Jurkat, Clone E6-1 (cell line): ENCODE measurements at places on chromosomes 12 and 14.

DNA sequence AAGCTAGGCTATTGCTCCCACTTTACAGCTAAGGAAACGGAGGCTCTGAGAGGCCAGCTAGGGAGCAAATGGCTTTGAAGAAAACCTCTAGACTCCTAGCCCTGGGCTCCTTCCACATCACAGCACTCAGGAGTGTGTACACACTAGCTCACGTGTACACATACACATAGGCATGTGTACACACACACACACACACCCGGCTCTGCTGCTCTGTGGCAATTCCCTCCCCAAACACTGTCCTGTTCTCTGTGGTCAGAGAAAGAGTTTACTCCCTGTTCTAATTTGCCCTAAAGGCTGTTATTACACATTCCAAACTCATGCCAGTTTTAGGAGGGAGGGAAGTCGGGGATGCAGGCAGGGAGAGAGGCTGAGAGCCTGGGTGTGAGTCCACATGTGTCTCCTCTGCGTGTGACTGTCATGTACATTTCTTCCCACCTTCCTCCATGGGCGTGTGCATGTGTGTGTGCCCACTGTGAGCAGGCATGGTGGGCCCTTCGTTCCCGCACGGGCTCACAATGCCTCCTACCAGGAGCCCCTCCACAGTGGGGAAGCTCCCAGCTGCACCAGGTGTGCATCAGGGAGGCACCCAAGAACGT is 14.2 kb downstream of the TRPV4 start:
- DNase-seq, result no peak

DNA sequence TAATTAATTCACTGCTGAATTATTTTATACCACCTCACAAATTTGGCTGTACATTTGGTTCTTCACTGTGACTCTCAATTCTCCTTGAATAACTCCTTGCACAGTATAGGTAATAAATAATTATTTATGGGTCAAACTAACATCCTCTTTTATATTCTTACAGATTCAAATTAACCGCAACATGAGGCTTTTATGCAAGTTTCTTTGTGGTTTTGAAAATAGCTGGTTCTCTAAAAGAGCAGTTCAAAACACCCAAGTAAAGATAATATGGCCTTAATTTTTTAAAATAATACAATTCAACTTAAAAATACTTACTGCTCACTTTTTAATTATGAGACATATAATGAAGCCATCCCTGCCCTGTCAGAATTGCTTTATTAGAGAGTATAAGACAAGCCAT is 12.9 kb upstream of the TRIM9 start:
- no peak for DNase-seq

- no peak for DNase-seq
Observed at GRCh38 chr14:35866595-35867279, 40.6 kb downstream of the BRMS1L start.

- no peak for DNase-seq
Observed at GRCh38 chr12:132743831-132744230, 17.8 kb downstream of the ANKLE2 start.

GRCh38 chr12:94615260-94616181 is 34.8 kb downstream of the TMCC3 start:
- no peak for DNase-seq

- no peak for DNase-seq
Observed at GRCh38 chr14:60220084-60220483, 28.9 kb upstream of the PPM1A start.

GRCh38 chr12:103566398-103566797 is 20.7 kb upstream of the STAB2 start:
- no peak for DNase-seq

DNA sequence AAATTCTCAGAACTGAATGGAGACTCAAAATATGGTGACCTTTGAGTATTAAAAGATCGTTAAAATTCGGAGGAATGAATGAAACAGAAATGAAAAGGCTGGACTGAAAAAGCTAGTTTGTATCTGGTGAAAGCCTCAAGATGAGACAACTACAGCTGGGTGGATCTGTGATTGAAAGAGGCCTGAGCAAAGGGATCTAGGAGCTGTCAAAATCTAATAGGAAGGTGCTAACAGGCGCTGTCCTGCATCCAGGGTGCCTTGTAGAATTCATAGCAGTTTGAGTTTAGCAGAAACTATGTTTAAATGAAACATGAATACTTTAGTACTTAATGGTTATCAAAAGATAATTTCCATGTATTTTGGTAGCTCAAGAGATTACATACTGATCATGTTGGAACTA is 2.3 kb downstream of the YY1 start:
- no peak for DNase-seq

GRCh38 chr12:462936-463705 is 3.4 kb downstream of the B4GALNT3 start:
- no peak for DNase-seq

GRCh38 chr12:68189821-68190242 is 30.3 kb upstream of the IFNG start:
- DNase-seq, result peak; percentile 19

GRCh38 chr12:67091678-67092077 is 177.5 kb upstream of the CAND1 start:
- DNase-seq, result no peak

DNA sequence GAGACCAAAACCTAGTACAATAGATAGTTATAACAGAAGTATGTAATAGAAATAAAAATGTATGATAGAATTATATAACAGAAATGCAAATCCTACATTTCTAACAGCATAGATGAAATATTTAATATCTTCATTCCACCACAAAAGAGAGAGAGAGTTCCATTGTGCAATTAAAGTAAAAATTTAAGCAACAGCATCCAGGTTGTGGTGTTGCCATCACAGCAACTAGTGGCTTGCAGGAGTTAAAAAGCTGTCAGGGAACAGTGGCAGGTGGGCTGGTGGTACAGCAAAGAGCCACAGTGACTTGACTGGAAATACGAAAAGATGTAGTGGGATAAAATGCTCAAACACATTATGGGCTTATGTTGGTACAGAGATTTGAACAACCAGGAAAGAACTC is 57.1 kb upstream of the MDM1 start:
- no peak for DNase-seq

- no peak for DNase-seq
Observed at GRCh38 chr12:122669397-122670070, 33.6 kb downstream of the HCAR2 start.

- no peak for DNase-seq
Observed at GRCh38 chr12:31234053-31234840, 91.7 kb downstream of the SINHCAF start.

DNA sequence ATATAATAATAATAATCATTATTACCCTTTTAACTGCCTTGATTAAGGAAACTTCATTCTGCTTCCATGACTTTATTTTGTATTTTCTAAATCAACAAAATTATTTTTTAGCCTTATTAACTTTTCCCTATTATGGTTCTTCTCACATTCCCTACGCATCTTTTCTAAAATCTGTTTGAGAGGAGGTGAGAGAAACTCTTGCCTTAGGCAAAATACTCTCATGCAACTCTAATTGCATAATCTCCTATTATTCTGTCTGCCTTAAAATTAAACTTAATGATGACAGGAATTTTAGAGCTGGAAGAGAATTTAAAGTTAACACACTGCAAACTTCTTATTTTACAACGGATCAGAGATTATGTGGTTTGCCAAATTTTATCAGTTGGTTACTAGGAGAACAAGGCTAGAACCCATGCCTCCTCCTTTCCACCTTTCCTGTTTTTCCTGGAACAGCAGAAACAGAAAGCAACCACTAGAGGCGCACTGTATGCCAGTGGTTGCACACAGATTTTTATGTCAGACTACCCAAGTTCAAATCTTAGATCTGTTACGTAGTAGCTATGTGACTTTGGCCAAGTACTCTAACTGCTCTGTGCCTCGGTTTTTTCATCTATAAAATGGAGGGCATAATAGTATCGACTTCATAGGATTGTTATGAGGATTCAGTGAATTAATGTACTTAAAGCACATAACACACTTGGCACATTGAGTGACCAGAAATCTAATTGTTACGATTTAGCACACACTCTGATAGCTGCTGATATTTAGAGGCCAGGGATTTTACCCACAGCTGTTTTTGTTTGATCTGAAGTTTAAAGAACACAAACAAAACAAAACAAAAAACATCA is 4.3 kb upstream of the BRMS1L start:
- peak; percentile 51 for DNase-seq

DNA sequence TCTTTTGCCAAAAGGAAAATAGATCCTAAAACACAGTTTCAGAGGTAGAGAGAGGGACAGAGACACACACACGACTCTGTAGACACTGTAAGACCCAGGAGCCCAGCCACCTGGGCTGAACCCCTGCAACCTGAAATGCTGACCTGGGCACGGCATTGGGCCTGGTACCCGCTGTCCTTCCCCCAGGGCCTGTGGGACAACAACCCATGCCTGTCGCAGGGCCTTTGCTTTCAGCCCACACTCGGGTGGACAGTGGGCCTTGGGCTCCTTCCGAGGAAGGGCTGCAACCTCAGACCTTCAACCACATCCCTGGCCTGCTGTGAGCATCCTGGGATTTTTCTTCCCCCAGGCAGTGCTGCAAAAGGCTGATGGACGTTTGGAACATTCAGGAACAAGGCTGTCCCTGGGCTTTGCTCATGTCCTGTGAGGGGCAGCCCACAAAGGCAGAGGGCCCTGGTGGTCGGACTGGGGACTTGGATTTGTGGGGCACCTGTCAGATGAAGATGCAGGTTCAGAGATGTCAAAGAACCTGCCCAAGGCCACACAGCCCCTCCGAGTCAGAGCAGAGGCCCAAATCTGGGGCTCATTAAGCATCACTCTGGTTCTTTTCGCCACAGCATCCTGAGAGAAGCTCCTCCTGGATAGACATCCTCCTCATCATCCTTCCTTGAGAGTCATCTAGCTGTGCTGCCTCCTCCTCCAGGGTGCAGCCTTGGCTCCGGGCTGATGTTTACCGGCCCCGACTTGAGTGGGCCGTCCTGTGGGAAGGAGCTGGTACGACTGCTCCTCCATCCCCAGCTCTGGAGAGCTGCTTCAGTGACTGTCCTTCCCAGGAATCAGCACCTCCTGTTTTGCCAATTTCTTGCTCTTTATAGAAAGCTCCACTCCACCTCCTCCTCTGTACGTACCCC is 32.7 kb downstream of the CCDC92 start:
- DNase-seq, result no peak

- DNase-seq, result no peak
Observed at GRCh38 chr14:102923201-102923924, 900 bp downstream of the AMN start.

DNA sequence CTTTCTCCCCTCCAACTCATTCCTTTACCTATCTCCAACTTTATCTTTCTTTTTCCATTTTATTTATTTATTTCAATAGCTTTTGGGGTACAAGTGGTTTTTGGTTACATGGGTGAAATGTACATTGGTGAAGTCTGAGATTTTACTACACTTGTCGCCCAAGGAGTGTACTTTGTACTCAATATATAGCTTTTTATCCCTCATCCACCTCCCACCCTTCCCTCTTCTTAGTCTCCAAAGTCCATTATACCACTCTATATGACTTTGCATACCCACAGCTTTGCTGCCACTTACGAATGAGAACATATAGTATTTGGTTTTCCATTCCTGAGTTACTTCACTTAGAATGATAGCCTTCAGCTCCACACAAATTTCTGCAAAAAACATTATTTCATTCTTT is 152.6 kb upstream of the NUDT4 start:
- DNase-seq, result no peak

- no peak for DNase-seq
Observed at GRCh38 chr12:62466018-62466593, 520 bp upstream of the MON2 start.

- DNase-seq, result peak; percentile 69
Observed at GRCh38 chr12:53980802-53981496, 4.0 kb upstream of the HOXC10 start.

GRCh38 chr12:122174155-122174845 is at the start of gene IL31:
Gene IL31, minus strand, starts transcription at chr12:122174221. Its CDS starts 49 bp downstream, at chr12:122174172.
- no peak for DNase-seq

DNA sequence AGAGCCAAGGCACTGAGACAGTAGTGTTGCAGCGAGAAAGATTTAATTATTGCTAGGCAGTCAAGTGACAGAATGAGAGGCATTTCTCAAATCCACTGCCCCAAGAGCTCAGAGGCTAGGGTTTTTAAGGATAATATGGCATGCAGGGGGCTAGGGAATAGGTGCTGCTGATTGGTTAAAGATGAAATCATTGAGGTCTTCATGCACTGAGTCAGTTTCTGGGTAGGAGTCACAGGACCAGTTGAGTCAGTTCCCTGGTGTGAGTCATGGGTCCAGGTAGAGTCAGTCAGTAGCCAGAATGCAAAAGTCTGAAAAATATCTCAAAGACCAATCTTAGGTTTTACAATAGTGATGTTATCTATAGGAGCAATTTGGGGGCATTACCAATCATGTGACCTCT is 323.8 kb downstream of the RGS6 start:
- DNase-seq, result no peak

GRCh38 chr14:27739657-27740156 is 1026.9 kb upstream of the FOXG1 start:
- DNase-seq, result no peak

- DNase-seq, result no peak
Observed at GRCh38 chr12:4434706-4435425, 10.7 kb downstream of the FGF6 start.

DNA sequence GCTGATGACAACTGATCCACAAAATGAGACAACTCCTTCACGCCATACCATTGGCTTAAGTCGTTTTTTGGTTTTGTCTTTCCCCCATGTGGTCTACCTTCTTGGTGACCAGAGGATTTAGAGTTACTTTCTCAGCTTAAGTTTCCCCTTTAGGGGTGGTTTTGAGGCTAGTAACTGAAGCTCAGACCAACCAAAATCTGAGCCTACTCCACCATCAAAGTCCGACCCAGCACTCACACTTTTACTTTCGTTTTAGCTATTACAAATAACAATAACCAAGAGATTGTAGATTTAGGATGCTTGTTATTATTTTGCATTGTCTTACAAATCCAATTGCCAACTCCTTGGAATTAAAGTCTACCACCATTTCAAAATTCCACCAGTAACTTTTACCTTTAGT is 130.6 kb upstream of the MDM1 start:
- no peak for DNase-seq

DNA sequence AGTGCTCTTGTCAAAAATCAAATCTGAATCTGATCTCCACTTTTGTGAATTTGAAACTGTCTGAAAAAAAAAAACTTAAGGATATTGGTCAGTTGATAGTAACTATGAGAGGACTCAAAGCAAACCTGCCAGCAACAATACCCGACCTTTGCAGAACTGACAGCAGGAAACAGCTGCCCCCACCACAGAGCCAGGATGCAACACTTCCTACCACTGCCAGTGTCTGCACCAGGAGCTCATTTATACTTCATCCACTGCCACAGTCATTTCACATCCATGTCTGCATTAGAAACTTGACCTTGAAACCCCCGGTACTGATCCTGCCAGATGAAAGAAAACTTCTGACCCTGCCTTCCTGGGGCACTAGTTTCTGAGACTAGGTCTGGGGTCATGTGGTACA is 27.4 kb upstream of the RXYLT1 start:
- peak; percentile 10 for DNase-seq

GRCh38 chr14:96126339-96126782 is 78.3 kb upstream of the BDKRB2 start:
- peak; percentile 80 for DNase-seq

GRCh38 chr12:12503384-12504078 is 59.1 kb downstream of the DUSP16 start:
- DNase-seq, result no peak

DNA sequence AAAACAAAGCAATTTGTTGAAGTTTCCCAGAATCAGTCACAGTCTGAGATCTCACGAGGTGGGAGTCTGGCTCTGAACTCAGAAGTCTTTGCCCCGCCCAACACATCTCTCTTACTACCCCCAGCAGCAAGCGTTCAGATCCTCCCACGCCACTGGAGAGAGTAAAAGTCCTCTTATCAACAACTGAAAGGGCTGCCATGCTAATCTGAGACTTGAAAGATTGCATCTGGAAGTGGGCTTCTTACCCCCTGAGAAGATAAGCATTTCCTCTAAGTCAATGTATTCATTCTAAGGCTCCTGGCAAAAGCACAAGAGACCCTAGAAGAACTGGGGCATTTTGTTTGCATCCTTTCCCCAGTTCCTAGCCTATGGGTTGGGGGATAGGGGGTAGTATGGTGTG is 34.1 kb upstream of the STON2 start:
- peak; percentile 50 for DNase-seq
